Breast epithelium (tissue), 4 donors: ENCODE measurements at places on chromosomes 7 and 10. TPM values are rescaled to one million over a fixed set of nuclear protein-coding genes. Genes with fewer than 3 reads are reported as not detected.

The MAD1L1 gene
- total RNA-seq = 27.7 TPM

The FAM25A gene
- not detected for total RNA-seq

GRCh38 chr7:41576166-41576565 lies 126.7 kb downstream of the INHBA start:
- H3K36me3 ChIP-seq = no peaks in the 10 kb centered on the region
- no peak for DNase-seq
- no peaks in the 10 kb centered on the region for H3K27me3 ChIP-seq
- no peaks in the 10 kb centered on the region for H3K4me1 ChIP-seq
- H3K4me3 ChIP-seq = no peak overlapping the region

GRCh38 chr10:133358925-133359310 lies 1.1 kb upstream of the FUOM start:
- H3K4me1 ChIP-seq = peaks cover 4% of the 10 kb centered on the region
- H3K27me3 ChIP-seq = no peaks in the 10 kb centered on the region
- no peak for DNase-seq
- H3K4me3 ChIP-seq = no peak overlapping the region
- H3K27ac ChIP-seq = peak overlapping the region; percentile 79

- H3K4me1 ChIP-seq = no peaks in the 10 kb centered on the region
- H3K4me3 ChIP-seq = no peak overlapping the region
- H3K36me3 ChIP-seq = no peaks in the 10 kb centered on the region
- H3K27me3 ChIP-seq = peaks cover 6% of the 10 kb centered on the region
Measured at GRCh38 chr7:35280902-35281301, 27.0 kb upstream of the TBX20 start.

DNA sequence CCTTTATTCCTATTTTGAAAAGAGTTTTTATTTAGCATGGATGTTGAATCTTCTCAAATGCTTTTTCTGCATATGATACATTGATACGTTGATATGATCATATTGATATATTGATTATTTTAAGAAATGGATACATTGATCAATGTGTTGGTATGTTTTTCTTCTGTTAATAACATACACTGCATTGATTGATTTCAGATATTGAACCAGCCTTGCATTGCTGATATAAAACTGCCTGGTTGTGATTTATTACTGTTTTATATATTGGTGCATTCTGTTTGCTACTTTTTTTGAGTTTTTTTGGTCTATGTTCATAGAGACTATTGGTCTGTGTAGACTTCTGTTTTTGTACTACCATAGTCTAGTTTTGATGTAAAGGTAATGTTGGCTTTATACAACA lies 26.8 kb upstream of the RABGEF1 start:
- H3K4me1 ChIP-seq = no peaks in the 10 kb centered on the region
- no peaks in the 10 kb centered on the region for H3K27me3 ChIP-seq
- H3K4me3 ChIP-seq = no peak overlapping the region
- H3K27ac ChIP-seq = no peak overlapping the region
- no peaks in the 10 kb centered on the region for H3K36me3 ChIP-seq

DNA sequence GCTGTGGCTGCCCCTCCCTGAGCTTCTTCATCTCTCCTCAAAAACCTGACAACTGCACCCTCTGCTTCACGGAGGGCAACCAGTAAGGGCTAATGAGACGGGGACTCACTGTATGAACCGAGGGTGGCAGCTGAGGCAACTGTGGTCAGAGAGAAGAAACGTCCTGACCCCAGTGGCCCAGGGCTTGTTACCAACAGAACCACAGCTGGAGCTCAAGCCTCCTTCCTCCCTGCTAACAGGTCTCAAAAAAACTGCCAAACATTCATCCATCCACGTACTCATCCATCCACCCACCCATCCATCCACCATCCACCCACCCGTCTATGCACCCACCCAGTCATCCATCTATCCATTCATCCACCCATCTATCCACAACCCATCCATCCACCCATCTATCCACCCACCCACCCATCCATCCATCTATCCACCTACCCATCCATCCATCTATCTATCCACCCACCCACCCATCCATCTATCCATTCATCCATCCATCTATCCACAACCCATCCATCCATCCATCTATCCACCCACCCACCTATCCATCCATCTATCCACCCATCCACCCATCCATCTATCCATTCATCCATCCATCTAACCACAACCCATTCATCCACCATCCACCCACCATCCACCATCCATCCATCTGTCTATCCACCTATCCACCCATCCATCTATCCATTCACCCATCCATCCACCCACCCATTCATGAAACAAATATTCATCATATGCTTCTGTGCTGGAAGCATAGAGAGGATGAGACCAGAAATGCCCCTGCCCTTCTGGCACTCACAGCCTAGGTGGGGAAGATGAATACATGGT lies 111.7 kb downstream of the PDGFA start:
- H3K27me3 ChIP-seq = no peaks in the 10 kb centered on the region
- no peak overlapping the region for H3K27ac ChIP-seq
